Astrocyte of the hippocampus (primary cell): ENCODE measurements at places on chromosomes 7 and 10.

DNA sequence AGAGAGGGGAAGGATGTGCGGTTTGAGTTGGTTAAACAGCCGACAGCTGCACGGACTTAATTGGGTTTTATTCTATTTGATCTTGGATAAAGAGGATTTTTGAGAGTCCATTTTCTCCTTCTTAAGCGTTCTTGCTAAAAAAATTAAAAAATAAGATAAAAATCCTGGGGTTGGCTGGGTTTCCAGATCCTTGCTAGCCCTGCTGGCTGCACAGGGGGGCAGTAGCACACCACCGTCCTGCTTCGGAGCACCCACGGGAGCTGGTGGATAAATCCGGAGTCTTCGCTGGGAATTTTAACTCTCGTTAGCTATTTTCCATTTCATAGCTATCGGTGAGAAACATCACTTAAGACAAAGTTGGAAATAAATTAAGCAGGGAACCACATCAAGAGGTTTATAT lies 792.0 kb downstream of the TYW1 start:
- peak; percentile 54 for DNase-seq

DNA sequence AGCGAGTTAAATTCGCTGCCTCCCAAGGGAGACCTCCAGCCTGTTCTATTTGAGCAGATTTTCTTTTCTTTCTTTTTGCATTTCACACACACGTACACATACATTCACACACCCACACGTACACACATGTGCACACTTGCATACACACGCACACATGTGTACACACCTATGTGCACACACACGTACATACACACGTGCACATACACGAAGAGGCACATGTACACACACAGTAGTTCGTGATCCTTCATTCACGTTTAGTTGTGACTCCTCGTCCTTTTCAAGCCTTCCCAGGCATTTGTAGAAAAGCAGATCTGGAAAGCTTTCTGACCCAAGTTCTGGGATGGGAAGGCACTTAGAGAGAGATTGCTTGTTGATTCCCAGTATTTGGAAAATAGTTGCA lies 290.8 kb upstream of the COBL start:
- no peak for DNase-seq

GRCh38 chr7:104805449-104806317 lies 208.3 kb upstream of the KMT2E start:
- DNase-seq: no peak

GRCh38 chr10:44809647-44810046 lies 101.5 kb upstream of the TMEM72 start:
- DNase-seq: peak; percentile 36

GRCh38 chr7:50594734-50595485 lies 29.7 kb upstream of the DDC start:
- no peak for DNase-seq

DNA sequence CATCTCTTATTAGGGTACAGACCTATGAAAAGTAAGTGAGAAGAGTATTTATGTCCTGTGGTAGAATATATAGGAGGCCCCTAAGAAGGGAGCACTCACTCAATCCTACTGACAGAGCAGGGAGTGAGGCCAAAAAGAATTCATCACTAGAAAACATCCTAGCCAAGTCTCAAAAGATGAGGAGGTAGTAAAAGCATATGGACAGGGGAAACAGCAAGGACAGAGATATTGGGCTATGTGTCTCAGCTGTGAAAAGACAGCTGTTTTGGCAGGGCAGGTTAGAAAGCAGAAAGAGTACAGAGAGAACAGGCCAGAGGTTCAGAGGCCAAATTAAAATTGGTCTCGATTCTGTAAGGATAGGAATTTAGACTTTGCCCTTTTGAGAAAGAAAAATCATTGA lies 548.3 kb upstream of the ANKRD30A start:
- DNase-seq: no peak

- DNase-seq: peak; percentile 10
Measured at GRCh38 chr10:112524641-112525040, 77.6 kb downstream of the VTI1A start.

GRCh38 chr10:102596506-102596971 lies 47.7 kb upstream of the TRIM8 start:
- peak; percentile 73 for DNase-seq
